Stimulated activated CD4-positive, alpha-beta T cell treated with anti-CD3 and anti-CD28 coated beads, Interleukin-12 subunit alpha, Interleukin-12 subunit beta, amount 100 ng/mL, for 48 hours (primary cell): ENCODE measurements at places on chromosomes 2 and 18.

DNA sequence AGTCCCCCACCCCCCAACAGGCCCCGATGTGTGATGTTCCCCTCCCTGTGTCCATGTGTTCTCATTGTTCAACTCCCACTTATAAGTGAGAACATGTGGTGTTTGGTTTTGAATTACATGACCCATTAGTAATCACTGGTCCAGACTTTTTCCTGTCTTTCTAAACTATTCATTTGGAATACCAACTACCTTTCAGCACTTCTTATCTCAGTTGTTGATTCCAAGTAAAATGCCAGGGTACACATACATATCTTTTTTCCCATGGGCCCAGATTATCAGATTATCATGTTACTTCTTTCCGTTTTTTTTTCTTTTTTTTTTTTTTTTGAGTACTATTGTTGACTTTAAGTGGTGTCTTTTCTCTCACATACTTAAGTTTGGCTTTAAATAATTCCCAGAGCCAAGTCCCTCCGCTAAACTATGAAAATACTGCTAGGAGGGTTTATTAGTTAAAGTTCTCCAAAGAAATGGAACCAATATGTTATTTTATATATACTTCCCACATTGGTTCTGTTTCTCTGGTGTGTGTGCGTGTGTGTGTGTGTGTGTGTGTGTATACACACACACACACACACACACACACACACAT lies 389.3 kb downstream of the IRS1 start:
- DNase-seq = no peak

GRCh38 chr2:238646803-238647202 lies 201.1 kb upstream of the TWIST2 start:
- DNase-seq = no peak

- no peak for DNase-seq
Measured at GRCh38 chr2:237124820-237125219, 39.1 kb downstream of the COPS8 start.

DNA sequence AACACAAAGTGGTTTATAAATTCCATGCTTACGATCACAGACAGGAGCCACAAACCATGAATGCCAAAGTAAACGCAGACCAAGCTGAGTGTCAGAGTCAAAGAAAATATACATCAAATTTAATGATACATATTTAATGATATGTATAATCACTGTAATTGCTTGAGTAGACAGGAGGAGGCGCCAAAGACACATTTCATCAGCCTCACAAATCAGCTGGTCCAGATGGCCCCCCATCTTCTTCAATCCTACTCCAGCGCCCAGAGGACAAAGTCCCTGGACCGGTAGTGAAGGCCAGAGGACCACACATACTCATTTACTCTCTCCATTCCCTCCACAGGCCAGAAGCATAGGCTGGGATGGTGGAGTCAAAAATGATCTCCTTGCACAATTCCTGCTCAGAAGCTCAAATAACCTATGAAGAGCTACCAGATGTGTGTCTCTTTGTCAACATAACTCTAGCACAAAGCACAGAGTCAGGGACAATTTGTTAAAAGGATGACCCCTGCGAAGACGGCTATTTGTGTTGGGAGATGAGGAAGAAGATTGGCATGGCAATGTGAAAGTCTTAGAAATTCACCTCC lies 149.3 kb upstream of the PGAP1 start:
- DNase-seq = no peak

DNA sequence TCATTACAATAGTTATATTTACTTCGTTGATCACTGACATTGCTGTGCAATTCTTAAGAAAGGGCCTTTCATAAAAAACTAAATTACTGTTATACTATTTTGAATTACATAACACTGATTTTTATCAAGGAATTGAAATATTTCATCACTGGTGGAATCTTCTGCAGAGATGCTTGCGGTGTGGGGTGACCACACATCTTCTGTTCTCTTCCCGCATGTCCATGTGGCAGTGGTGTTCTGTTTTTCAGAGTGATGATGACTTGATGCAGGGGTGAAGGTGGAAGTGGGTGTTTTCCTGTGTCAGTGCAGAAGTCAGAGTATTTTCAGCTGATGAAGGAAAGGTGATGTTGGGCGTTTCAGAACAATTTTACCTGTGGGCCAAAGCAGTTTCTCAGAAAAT lies 7.0 kb downstream of the CNDP2 start:
- DNase-seq = no peak

GRCh38 chr2:229287823-229288222 lies 16.7 kb upstream of the PID1 start:
- no peak for DNase-seq

DNA sequence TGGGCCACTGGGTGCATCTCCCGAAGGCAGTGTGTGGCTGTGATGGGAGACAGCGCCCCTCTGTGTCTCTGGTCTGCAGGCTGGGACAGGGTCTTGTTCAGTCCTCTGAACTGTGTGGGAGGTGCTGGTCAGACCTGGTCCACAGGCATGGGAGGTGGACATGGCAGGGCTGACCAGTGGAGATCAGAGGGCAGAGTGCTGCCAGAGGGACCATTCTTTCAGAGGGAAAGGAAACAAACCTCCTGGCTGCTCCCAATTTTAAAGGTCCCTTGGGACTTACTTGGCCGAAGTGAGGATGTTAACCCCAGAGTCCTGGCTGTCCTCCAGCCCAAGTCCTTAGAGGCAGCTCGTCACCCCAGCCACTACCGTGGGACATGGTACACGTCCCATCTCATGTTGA lies 4.0 kb downstream of the CAPN13 start:
- no peak for DNase-seq

GRCh38 chr2:112793449-112793978 lies 9.2 kb upstream of the IL1A start:
- no peak for DNase-seq

GRCh38 chr2:239745386-239746227 lies 279.5 kb downstream of the NDUFA10 start:
- no peak for DNase-seq

DNA sequence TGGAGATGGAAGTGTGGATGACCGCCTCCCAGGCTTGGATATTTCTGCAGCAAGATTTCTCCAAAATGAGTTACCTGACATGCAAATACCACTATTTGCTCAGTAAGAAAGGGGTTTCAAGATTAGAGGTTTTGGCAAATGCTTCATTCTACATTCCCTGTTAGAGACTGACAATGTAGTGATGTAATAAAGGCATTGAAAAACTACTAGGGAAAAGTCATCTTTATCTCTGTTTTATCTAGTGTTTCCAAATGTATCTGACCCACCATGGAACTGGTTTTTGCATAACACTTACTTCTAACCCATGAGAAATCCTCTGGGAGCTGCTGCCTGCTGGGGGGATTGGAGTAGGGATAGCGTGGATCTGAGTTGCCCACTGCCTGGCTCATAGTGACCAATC lies 33.0 kb upstream of the NTSR2 start:
- no peak for DNase-seq

DNA sequence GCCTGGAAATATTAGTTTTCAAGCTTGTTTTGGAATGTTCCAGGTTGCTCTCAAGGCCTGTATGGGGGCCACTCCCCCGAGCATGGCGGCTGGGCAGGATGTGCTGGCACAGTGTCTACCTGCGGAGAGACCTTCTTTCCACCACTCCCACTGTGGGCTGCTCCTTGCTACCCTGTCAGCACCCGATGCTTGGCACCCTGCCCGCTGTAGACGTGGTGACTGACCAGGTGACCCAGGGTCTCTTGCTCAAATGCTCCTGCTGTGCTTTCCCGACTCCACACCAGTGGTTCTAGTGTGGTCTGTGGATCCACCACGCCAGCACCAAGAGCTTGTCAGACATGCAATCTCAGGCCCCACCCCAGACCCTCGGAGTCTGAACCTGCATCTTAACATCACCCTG lies 213.3 kb downstream of the SH3BP4 start:
- DNase-seq = no peak

- no peak for DNase-seq
Measured at GRCh38 chr2:98921062-98921461, 15.0 kb downstream of the CRACDL start.

DNA sequence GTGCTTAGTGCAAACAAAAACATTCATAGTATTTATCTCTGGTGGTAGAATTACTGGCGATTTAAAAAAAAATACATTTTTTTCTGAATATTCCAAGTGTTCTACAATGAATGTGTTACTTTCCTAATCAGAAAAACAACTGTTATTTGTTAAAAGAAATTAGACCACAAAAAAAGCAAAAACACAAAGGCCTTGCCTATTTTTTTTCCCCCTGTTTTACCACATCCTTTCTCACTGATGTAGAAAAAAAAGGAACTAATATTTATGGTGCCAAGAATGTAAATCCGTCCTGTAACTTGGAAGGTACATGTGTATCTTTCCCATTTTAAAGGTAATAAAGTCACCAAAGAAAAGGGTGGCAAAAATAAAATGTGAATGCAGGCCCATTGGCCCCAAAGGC lies 28.4 kb upstream of the MGAT4A start:
- no peak for DNase-seq

DNA sequence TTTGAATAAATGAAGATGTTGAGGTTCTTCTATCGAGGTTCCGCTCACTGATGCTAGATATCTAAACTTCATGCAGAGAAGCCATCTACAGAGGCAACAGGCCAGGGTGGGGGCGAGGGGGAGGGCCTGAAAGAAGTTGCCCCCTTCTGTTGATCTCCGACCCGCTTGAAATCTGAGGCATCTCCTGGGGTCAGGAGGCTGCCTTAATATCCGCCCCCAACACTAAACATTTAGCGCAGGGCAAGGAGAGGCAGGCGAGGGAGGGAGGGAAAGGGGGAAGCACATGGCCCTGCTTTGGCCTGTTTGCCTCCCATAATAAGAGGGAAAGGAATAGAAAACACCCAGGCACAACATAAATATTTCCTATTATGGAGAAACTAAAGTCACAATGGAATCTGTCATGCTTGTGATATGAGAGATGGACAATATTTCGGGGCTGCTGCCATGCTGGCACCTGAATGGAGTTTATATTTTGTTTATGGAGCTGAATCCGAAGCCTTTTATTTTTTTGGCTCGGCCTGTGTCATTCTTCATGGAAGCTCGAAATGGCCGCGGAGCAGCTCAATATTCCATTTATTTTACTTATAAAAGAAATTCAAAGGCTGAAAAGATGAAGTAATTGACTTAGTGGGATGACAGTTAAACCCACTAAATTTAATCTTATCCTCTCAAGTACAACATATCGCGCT lies 221.1 kb downstream of the INSIG2 start:
- DNase-seq = no peak

DNA sequence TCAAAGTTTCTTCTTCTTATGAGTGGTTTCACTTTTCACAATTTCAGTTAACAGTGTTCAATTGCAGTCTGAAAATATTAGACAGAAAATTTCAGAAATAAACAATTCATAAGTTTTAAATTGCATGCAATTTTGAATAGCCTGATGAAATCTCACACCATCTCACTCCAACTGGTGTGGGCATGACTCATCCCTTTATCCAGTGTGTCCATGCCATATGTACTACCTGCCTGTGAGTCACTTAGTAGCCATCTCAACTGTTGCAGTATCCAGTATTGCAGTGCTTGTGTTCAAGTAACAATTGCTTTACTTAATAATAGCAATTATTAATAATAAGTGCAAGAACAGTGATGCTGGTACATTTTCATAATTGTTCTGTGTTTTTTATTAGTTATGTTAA lies 1202.5 kb downstream of the DSC3 start:
- DNase-seq = no peak

- DNase-seq = no peak
Measured at GRCh38 chr2:170073288-170073687, 104.7 kb upstream of the MYO3B start.

GRCh38 chr2:152047824-152048471 lies 50.9 kb downstream of the CACNB4 start:
- DNase-seq = no peak
